Activated CD4-positive, alpha-beta T cell treated with anti-CD3 and anti-CD28 coated beads, Interleukin-2, amount 50 U/mL, for 24 hours (primary cell): ENCODE measurements at places on chromosomes 1 and 21.

- no peak for DNase-seq
These were observed 14.3 kb downstream of the QSOX1 start for GRCh38 chr1:180168786-180169639.

DNA sequence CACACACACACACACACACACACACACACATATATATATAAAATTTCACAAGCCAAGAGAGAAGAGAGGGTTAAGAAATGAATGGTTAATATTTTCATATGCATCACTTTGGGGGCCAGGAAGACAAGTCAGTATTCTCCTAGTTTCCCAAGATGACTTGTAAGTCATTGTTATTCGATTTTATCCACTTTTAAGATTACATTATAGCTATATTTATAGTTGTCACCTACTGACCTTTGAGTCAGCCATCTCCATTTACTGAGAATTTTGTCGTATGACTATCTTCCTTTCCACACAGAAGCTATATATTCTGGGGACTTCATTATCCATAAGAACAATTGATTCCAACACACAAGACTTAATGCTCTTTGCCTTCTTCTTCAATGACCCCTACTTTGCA, 8.9 kb downstream of the LYST start:
- no peak for DNase-seq

DNA sequence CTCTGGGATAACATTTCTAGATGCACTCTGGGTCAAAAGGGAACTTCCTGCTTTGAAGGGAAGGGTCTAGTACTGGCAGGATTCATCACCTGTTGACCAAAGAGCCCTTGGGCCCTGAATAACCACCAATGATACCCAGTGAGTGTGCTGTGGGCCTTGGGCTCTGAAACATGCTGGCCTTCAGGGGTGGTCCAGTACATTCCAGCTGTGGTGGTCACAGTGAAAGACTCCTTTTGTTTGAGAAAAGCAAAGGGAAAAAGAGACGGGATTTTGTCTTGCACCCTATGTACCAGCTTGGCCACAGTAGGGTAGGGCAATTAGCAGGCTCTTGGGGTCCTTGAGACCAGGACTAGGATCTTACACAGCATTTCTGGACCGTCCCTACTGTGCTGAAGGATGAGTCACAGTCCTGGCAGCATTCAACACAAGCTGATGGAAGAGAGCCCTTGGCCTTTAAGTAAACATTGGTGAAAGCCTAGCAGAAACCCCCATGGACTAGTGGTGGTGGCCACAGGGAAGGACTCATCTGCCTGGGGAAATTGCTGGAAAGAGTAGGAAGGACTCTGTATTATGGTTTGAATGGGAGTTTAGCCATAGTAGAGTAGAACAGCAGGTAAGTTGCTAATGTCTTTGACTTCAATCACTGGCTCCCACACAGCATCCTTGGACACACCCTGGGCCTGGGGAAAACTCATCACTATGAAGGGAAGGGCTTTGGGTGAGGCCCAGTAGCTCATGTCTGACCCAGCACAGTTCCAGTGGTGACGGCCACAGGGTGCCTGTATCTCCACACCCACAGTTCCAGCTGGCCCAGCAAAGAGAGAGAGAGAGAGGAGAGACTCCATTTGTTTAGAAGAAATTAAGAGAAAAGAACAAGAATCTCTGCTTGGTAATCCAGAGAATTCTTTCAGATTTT, 87.5 kb downstream of the COL24A1 start:
- no peak for DNase-seq

DNA sequence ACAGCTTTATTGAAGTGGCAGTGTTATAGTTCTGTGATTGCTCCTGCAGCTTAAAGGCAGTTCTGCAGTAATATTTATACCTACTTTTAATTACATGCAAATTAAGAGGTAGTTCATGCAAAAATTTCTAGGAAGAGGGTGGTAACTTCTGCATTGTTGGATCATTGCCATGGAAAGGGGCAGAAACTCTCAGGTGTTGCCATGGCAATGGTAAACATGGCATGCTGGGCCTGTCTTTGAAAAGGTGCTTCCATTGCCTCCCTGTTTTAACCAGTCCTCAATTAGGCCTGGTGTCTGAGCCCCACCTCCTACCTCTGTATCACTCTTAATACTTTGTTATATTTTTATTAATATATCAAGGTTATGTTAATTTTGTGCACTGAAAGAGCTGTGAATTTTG, 104.7 kb downstream of the DISC1 start:
- no peak for DNase-seq

- DNase-seq = no peak
These were observed 16.2 kb upstream of the ARHGAP29 start for GRCh38 chr1:94253456-94254017.

- no peak for DNase-seq
These were observed 14.9 kb upstream of the HJV start for GRCh38 chr1:146036241-146036964.

DNA sequence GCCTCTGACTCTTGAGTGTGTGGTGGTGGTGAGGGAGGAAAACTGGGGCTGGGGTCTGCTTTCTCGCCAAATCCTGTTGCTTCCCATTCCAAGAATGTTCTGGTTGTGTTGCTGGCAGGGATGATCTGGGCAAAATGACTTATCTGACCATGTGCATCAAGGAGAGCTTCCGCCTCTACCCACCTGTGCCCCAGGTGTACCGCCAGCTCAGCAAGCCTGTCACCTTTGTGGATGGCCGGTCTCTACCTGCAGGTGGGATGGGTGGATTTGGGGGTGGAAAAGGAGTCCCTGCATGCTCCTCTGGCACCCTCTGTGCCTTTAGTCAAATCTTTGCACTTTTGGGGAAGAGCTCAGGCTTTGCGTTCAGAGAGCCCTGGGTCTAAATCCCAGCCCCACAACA, 18.1 kb downstream of the CYP4B1 start:
- DNase-seq = no peak

- DNase-seq = no peak
These were observed 512.7 kb upstream of the ZRANB2 start for GRCh38 chr1:71593523-71593922.

GRCh38 chr1:71093938-71094337, 13.1 kb upstream of the ZRANB2 start:
- no peak for DNase-seq

DNA sequence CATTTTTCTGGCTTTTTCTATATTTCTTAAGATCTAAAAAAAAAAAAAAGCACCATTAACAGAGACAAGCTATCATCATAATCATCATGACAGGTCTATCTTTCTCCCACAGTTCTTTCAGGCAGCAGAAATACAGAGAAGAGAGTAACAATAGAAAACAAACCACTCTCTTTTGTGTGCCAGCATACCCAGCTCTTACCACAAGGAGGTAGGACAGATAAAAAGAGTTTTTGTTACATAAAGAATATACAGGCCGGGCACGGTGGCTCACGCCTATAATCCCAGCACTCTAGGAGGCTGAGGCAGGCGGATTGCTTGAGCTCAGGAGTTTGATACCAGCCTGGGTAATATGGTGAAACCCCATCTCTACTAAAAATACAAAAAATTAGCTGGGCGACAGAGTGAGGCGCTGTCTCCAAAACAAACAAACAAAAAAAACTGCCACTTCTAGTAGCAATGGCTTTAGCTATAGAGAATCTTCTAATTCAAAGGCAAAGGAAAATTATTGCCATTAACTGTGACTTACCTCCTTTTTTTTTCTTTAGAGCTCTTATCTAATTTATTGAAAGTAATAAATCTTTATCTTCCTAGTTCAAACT, 39.7 kb downstream of the ANKRD13C start:
- no peak for DNase-seq

- no peak for DNase-seq
These were observed 127.3 kb downstream of the TBX19 start for GRCh38 chr1:168407832-168408538.

DNA sequence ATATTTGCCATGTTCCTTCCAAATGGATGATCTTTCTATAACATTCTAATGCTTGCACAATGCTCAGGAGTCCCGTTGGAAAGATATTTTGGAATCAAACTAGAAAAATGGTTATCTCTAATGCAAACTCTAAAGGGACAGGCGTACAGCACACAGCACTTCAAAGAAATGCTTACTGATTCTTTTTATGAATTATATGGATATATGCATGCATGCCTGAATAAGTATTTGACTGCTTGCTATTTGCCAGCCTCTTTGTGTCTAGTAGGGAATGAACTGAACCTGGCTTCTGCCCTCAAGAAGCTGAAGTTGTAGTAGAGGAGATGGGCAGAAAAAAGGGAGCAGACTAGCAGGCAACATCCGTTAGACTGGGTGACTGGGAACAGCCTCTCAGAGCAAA, 48.1 kb downstream of the PCSK9 start:
- DNase-seq = no peak

DNA sequence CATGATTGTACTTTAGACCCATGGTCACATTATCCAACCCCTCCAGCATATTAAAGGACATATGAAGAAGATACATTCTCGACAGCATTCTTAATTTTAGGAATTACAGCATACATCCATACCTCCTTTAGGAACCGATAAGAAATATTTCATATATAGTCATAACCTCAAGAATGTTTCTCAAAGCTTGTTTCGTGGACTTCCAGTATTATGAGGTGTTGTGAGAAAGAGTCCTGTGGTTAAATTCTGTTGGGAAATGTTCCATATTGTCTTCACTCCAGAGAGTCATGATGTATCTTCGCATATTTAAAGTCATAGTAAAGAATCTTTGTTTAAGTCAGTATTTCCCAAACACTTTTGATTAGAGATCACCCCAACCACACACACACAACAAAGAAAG, 321.0 kb upstream of the SNX7 start:
- no peak for DNase-seq

DNA sequence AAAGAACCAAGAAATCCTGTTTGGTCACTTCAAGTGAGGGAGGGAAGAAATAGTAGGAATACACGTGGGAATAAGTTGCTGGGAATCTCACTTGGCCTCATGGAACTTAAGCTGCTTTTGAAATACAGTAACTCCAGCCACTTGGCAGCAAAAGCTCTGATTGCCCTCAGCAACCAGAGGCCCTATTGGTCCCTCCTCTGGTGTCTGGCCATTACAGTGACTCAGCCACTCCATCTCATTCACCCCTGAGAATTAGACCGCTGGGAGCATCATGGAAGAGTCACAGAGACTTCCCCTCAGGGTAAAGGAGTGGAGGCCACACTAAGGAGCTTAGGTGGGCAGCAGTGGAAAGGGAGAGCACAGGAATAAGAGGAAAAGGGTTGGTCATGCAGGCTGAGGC, 99.6 kb downstream of the ELAVL4 start:
- no peak for DNase-seq
